NCI-H1048 (cell line): ENCODE measurements at places on chromosomes 2 and 18.

- DNase-seq: no peak
Measured at GRCh38 chr2:85189606-85190270, 56.5 kb downstream of the TCF7L1 start.

- no peak for DNase-seq
Measured at GRCh38 chr18:69455125-69455524, 54.4 kb downstream of the DOK6 start.

DNA sequence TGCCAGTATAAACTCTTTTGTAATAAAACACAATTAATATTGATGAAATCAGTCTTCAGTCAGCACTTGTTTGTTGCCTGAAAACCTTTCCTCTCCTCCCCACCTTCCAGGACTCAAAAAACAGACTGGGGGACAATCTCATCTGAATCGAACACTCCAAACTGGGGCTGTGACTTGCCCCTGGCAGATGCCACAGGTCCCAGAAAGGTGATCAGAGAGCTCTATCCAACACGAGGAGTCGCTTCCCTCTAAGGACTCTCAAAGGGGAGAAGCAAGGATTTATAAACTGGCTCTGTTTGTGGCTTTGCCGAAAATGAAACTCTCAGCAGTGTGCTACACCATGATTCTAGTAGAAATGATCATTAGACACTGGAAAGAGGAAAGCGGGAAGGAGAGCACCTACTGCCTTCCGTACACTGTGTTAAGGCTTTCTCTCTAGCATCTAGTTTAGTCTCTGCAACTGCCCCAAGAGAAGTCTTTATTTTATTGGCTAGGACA is 199.2 kb downstream of the TGIF1 start:
- no peak for DNase-seq

- DNase-seq: no peak
Measured at GRCh38 chr2:44777537-44777936, 164.0 kb upstream of the SIX3 start.

GRCh38 chr2:23356711-23357110 is 28.3 kb upstream of the KLHL29 start:
- DNase-seq: no peak

DNA sequence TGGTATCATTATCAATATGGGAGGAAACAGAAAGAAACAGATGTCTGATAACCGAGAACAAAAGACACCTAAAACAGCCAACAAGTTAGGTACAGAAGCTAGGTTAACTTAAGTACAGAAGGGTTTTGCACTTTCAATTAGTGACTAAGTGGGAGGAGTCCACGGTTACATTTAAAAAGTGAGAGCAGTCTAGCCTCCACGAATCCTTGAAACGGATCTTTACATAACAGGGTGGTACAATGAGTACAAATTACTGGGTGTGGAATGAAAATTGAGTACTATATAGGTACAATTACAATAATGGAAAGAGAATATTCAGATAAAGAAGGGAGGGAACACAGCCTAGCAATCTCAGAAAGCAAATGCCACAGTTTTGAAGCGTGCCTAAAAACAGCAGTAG is 76.6 kb downstream of the TLK1 start:
- DNase-seq: no peak

- DNase-seq: no peak
Measured at GRCh38 chr2:23550553-23550952, 165.6 kb downstream of the KLHL29 start.

DNA sequence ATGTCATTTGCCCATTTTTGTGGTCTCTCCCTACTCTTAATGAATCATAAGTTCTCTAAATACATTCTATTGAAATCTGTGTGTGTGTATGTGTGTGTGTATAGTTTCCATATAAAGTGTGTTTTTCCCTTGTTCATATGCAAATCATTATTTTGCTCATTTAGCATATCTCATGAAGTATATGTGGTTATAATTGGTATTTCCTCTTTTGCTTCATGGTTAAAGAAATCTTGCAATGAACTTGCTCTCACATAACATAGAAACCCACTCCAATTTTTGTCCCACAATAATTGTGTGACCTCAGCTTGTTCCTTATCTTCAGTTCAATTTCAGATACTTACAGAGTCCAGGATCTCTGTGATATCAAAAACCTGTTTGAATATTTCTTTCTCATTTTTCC is 1.2 kb downstream of the CPO start:
- no peak for DNase-seq

DNA sequence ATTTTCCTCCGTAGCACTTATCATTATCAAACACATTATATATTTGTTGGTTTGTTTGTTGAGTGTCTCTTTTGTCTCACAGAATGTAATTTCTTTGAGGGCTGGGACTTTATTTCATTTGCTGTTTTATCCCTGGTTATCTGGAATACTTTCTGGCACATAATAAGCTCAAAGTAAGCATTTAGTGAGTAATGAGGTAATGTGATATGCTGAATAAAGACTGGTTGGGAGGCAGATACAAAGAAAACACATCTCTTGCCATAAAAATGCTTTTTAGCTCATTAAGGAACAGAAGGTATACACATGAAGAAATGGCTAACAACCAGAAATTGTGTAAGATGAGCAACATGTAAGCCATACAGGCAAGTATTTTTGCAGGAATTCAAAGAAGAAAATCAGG is 1411.8 kb downstream of the LRP1B start:
- DNase-seq: no peak

DNA sequence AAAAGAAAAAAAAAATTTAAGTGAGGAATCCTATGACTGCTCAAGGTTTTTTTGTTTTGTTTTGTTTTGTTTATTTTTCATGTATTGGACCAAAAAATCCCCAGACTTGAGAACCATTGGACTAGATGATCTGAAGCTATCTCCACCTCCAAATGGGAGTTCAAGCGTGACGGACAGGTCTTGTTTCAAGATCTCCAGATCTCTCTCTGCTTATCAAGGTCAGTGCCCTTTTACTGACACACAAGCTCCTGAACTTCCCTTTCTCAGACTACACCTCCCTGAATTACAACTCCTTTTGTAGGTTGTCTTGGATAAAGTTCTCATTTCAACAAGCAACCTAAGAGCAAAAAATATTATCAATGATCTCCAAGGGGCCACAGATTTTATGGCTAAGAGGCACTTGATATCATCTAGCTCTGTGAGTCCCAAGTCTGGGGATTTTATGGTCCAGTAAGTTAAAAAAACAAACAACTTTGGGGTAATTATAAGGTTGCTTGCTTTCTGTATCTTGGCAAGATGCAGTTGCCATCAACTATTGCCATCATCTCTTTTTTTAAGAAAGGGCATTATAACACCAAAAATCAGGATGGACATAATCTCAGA is 396.0 kb upstream of the ATP5MC3 start:
- DNase-seq: no peak

DNA sequence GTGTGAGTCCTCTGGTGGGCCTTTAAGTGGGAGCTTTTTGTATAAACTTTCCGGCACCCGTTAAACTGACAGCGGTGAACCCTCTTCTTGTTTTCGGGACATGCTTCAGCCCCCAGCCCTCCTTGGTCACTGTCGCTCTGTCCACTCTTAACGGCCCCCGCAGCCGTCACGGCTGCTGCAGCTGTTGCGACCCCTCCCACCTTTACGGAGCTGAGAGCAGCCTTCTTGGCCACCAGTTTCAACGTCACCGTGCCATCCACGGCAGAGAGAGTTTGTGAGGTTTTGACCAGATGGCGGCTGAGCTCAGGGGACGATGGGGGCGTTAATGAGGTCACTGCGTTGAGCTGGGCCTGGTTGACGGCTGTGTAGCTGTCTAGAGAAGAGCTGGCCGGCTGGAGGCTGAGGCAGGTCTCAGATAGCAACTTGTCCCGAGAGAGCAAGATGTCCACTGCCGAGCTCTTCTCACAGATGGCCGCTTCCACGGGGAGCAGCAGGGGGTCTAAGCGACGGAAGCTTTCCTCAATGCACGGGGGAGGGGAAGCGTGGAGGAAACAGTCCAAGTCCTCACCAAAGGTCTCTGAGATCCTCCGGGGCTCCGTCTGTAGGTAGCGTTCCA is 41.9 kb downstream of the KLF7 start:
- no peak for DNase-seq

DNA sequence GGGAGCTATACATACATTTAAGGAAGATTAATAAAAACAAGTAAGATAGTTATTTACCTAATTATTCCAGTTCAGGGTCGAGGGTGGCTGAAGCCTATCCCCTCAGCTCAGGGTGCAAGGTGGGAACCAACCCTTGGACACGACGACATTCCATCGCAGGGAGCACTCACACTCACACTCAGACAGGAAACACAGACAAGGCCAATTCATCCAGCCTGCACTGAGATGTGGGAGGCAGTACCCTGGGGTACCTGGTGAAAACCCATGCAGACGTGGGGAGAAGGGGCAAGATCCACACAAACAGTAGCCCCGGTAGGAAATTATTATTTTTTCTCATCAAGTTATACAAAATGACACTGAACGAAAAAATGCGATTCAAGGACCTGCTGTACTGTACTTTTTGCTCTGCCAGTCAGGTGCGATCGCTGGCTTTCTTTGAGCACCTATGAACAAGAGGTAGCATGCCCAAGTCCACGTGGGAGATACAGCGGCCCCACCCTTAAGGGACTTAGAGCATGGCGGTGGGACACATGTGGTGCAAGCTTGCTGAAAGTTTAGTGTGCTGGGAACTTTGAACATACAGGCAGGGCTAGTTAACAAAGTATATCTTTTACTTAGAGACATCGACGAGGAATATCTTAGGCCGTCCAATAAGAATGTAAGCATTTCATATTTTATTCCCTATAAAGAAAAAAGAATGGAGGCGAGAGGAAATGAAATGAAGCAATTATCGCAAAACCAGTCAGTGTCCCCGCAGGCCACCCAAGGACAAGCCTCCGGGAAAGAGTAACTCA is 624 bp downstream of the METTL8 start:
- DNase-seq: no peak

DNA sequence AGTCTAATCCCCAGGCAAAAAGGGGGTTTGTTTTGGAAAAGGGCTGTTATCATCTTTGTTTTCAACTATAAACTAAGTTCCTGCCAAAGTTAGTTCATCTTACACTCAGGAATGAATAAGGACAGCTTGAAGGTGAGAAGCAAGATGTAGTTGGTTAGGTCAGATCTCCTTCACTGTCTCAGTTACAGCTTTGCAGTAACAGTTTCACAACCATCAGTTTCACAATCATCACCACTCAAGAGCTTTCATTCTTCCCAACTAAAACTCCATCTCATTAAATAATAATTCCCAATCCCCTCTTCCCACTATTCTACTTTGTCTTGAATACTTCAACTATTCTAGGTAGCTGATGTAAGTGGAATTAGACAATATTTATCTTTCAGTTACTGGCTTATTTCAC is 200.9 kb downstream of the NYAP2 start:
- no peak for DNase-seq

- DNase-seq: no peak
Measured at GRCh38 chr2:81894451-81894990, 1590.0 kb upstream of the LRRTM1 start.

GRCh38 chr2:165371356-165371755 is 98.1 kb upstream of the CSRNP3 start:
- no peak for DNase-seq

GRCh38 chr2:197986977-197987376 is 182.6 kb downstream of the PLCL1 start:
- DNase-seq: no peak

DNA sequence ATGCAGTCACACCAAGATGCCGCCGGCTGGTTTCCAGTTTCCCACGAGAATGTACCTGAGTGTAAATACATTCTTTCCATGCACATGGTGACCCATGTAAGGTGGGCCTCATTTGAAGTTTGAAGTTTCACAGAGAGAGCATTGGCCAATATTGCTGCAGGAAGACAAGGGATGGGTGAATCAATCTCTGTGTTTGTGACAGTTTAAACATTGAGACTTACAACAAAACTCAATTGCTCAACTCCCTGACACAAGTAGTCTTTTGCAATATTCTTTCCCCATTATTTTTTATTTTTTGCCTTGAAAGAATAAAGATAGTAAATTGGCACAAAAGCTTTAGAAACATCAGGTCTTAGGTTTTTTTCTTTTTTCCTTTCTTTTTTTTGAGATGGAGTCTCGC is 5.1 kb downstream of the SERPINB2 start:
- no peak for DNase-seq

GRCh38 chr2:96927405-96928171 is 57.7 kb upstream of the SEMA4C start:
- DNase-seq: no peak

DNA sequence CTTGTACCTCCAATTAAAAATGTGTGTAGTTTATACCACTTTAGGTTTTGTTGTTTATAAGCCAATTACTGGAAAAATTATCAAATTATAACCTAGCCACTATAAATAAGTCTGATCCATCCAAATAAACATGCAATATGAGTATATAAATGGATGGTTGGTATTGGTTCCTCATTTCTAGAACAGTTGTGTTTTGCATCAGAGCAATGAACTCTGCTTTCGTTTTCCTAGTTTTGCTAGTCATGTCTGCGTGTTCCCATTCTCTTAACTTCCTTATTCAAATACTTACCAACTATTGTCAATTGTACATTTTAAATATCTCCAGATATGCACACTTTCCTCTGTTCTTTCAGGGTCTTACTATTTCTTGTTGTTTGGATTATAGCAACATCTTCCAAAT is 641.7 kb downstream of the NR4A2 start:
- DNase-seq: no peak

- DNase-seq: no peak
Measured at GRCh38 chr18:5770176-5770575, 125.1 kb downstream of the TMEM200C start.

DNA sequence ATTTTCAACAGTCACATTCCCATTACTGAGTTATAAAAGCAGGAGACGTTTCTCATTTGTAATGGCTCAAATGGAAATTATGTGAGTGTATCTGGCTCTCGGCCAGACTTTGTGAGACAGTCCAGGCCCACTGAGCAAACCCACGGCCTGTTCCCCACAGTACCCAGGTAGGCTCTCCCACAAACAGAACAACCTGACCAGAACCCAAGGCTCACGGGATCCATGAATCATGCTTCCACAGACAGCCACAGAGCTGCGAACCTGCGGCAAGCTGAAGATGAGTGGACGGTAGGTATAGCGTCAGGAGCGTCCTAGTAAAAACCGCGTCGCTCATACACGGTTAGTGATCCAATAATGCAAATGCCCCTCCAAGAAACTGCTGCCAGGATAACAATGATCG is 34.2 kb downstream of the NDUFA10 start:
- no peak for DNase-seq

DNA sequence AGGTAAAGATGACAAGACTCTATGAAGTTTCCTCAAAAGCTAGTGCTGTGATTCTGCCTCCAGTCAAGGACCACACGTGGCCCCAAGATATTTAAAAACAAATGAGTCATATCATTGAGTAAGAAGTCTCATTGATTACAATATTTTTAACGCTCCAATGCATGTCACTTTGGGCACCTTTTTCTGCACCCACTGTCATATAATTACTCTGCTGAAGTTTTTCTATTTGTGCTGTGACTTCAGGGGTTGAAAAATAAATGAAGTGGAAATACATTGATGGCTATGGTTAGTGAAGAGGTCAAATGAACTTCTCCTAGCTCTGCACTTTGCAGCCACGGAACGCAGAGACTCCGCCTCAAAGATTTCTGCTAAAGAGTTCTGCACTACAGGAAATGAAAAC is 344.3 kb upstream of the KYNU start:
- DNase-seq: no peak

DNA sequence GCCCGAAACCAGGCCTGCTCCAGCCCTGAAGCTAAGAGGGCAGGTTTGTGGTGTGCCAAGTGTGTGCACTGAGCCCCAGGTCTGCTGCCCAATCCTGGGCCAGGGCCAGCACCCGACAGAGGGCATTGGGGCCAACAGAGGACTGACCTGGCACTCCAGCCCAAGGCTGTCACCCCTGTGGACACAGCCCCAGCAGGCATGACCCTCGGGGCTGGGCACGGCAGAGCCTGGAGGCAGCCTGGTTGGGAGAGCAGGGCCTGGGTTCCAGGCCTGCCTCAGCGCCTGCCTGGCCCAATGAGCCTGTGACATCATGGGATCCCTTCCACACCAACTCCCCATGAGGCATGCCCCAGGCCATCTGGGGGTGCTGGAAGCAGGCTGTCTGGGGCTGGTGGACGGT is 10.8 kb upstream of the SNED1 start:
- DNase-seq: no peak
